ENCODE measurements at places on chromosomes 5 and 9.

- no peak for DNase-seq
Measured at GRCh38 chr9:20898885-20899554, 132.4 kb downstream of the HACD4 start.

GRCh38 chr5:159913501-159913900 is 2.8 kb upstream of the ADRA1B start:
- no peak for DNase-seq

- peak; percentile 49 for DNase-seq
Measured at GRCh38 chr9:69971643-69972449, 71.8 kb upstream of the MAMDC2 start.

DNA sequence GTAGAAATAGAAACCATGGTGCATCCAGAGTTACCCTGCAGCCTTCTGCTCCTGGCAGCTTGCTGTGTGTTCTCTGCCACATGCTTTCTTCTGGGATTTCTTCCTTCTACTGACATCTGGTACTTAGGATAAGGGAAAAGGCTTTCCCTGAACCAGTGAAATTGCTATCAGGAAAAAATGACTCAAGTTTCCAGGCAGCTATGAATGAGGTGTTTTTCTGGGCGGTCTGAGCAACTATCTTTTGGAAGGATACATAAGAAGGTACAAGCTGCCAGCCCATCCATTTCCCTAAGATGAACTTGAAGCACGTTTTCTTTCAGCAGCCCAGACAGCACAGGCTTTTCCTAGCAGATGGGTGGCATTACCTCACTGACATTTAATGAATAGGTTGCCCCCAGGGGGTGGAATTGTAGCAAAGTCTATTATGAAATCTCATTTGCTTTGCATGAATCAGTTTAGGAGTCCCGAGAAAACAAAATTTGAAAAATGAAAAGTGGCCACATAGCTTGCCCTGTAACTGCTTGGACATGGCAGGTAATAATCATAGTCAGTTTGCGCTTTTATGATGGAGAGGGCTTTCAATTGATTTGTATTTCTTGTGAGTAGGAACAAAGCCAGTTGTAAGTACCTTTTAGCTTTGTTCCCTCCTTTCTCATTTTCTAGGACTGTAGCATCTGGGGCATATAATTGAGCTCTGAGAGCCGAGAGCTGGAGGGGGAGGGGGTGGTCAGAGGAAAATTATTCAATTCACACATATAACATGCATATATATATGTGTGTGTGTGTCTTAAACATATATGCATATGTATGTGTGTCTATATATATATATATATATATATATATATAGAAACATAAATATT is 108.5 kb downstream of the C9orf152 start:
- DNase-seq, result peak; percentile 77

DNA sequence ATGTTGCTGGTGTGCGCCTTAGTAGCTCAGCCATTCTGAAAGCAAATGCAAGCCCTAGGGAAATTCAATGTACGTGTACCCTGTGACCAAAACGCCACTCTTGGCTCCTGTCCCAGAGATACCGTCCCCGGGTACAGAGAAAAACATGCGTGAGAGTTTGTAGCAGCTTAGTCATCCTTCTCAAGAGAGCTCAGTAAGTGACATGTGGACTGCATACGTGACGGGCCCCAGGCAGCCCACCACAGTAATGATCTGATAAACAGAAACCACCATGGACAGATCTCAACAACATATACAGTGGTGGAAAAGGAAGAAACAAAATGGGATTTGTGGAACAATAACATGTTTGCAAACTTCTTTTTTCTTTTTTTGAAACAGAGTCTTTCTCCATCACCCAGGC is 45.1 kb downstream of the S1PR3 start:
- no peak for DNase-seq

DNA sequence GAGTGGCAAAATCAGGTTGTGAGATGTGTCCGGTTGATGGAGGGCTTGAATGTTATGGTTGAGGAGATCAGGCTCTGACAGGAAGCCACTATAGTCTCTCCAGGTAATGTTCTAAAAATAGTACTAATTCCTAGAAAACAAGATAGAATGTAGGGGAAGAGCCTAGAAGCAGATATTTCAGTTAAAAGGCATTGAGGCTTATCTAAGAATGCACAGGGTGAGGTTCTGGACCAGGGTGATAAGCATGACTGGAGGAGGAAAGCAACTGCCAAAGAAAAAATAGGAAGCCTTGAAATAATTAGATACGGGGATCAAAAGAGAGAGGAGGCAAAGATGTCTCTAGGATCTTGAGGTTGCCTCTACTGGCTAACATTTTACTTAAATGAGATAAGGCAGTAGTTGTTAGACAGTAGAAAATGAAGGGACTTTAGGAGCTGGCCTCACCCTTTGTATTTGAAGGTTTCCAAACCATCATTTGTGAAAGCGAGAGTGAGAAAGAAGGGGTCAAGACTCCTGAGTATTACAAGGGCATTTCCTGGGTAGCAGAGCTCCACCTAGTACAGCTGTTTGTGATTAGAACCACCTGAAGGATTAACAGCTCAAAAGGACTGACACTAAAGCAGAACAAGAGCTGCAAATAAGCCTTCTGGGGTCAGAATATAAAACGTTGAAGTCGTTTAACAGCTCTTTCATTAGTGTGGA is 15.4 kb upstream of the ARL15 start:
- no peak for DNase-seq

DNA sequence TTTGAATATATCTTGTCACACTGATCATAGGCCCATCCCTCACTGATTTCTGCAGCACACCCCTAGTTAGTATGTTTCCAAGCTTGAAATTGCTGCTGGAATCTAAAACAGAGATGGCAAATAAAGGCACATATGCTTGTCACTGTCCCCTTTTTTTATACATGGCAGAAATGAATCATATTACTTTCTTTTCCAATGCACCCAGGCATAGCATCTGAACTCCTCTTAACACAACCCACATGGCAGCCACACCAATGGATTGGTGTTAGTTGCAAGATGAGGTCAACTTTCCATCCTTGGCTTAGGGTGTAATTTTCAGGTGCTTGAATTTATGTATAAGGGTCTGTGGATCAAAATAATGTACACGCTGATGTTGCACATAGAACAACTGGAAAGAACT is 473.8 kb upstream of the ZNF608 start:
- DNase-seq, result no peak

DNA sequence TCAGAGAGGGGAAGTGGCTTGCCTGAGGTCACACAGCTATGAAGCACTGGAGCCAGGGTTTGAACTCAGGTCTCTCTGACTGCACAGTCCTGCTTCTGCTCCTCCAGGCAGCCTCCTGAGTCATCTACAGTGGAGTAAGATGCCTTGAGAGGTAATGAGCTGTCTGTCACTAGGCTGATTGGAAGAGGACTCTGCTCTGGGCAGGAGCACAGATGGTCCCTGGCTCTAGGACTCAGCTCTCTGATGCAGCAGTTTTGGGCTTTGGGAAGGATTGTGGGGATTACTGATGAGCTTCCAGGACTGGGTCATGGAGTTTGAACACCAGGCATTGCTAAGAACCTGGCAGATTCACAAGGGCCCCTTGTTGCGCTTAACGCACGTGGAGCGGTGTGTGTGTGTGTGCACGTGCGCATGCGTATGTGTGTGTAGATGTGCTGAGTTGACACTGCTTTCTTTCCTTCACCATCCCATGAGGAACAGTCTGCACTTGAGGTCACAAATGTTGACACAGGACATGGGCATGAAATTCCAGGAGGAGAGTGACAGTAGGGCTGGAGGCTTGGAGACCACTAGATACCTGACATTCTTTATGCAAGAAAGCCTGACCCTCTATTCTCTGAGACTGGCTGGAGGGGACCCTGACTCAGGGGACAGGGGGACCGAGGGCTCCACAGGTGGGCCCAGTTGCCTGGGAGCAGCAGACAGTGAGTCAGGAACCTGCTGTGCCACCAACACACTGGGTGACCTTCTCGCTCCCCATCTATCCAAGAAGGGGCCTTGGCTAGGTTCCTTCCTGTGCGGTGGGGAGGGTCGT is 170.5 kb downstream of the RGS3 start:
- no peak for DNase-seq

DNA sequence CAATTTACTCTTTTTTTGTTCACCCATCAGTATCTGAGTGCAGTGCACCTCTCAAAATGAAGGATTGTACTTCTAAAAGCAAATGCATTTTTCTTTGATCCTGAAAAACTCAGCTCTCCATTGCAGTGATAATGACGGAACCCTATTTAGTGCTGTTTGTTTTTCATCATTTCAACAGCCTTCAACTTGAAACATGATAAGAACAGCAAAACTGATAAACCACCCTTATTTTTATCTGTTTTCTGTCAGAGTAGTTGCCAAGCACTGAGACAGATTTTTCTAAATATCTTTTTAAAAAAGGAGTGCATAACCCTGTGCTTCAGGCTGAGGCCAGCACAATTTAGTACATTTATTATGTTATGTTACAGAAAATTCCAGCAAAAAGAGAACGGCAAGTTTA is 549.8 kb upstream of the DMAC1 start:
- DNase-seq, result no peak

- DNase-seq, result no peak
Measured at GRCh38 chr5:23507278-23507685, at the start of gene PRDM9. Gene PRDM9, plus strand, starts transcription at chr5:23507609. Its CDS starts 1,425 bp downstream, at chr5:23509034.

DNA sequence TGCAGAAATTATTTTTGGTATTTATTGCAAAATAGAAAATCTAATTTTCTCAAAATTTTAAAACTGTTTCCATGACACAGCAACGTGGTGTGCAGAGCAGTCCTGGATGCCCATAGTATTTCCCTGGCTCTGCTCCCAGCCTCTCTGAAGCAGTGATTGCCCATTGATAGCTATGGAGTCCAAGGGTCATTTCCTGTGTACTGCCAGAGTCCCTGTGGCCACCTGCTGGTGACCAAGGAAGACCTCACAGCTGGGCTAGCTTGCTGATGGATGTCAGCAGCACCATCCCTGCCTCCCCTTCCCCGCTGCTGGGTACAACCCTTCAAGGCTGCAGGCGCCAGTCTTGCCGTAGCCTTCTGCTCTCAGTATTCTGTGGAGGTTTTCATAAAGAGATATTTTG is 184.1 kb downstream of the DIRAS2 start:
- DNase-seq, result no peak

DNA sequence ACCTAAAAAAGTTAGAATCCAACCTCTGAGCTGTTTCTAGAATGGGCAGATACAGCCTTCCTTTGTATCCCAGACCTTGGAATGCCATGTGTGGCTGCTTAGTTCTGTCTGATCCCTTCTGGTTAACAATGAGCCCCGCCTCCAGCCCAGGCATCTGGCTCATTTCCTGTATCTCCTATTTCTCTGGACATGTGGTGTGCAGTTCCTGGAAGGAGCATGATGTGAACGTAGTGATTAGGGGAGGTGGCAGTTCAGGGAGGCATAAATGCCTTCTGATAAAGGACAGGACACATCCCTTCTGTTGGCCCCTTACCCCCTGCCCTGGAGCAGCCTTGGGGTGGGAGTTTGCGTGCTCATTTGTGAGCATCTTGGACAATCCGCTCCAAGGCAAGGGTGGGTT is 243.0 kb downstream of the ZSWIM6 start:
- peak; percentile 65 for DNase-seq

DNA sequence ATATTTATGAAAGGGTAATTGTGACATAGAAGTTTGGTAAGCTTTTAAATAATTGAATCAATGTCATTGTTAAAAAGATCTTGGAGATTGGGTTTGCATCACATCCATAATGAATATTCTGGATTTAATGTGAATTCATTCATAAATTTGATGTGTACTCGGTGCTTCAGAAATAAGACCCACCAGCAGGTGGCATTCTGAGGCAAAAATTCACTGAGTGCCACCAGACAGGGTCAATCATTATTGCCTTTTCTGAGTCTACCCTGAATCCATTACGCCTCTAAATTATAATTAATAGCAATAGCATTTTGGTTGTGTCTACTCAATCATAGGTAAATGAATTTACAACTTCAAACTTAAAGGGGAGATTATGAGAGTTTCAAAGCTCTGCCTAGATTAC is 1.0 kb downstream of the TRPC7 start:
- no peak for DNase-seq

DNA sequence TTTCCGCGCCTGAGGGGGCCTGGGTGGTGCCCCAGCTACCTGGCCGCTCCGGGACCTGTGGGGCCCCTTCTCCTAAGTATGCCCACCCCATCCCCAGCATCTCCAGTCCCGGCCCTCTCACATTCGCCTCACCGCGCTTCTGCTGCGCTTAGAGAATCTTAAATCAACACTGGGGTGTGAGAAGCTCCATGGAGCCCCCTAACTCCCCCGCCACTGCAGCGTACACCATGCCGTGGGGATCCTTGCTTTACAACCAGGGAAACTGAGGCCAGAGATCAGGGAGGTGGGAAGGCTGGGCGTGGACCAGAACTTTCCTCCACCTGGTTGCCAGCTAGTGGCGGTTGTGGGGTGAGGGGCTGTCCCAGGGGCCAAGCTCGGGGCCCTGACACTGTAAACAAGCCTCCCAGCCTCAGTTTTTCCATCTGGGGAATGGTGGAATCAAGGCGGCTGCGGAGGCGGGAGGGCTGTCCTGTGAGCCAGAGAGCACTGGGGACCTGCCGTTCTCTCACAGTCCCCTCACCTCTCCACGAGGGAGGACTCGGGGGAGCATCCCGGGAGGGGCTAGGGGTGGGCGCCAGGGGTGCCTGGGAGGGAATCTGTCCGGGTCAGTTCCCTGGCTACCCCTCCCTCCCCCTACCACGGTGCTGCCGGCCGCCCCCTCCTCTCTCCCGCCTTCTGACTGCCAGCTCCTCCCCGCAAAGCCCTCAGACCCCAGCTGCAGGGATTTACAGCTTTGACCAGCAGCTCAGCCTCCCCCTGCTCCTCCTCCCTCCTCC is 161.2 kb downstream of the C9orf50 start:
- no peak for DNase-seq

DNA sequence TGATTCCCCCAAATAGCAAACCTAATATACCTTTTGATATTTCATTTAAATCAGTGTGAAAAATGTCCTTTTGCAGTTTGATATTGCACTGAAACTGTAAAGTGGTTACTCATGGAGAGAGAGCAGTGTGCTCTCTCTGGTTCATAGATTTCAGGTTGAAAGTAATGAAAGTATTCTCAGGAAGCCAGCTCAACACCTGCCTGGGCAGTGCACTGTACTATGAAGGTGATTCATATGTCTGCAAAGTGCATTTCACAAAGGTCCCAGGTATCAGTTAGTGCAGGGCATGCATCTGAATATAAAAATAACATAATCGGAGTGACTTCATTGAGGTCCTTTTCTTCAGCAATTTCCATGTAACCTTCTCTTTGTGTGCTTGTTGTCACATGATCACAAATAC is 274.3 kb downstream of the CDH18 start:
- no peak for DNase-seq

Data from fibroblast of gingiva (primary cell).